NCI-H1436 treated with DMSO at 0.1 percent for 48 hours (cell line): ENCODE measurements at places on chromosomes 16 and 17.

DNA sequence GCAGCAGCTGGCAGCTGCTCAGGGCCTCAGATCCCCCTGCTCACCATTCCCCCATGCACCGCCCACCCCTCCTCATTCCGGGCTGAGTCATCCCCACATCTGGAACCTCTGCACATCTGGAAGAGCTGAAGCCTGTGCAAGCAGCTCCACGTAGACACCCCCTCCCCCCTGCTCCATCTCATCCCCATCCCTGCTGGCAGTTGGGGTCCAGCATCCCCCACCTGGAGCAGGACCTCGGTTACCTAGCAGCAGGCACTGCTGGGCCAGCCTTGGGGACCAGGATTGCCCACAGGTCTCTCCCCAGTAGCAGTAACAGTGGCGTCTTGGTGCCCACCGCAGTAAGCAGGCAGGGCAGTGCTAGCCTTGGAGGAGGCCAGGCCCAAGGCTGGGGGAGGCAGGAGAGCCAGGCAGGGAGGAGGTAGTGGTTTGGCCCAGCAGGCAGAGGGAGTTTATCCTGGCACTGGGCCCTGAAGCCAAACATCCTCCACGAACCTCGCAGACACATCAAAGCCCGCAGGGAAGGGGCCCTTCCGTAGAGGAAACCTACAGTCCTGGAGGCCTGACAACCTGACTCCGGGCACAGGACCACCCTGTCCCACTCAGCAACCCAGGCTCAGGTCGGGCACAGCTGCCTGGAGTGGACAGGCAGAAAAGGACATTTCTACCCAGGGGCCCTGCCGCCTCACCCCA, 7.7 kb upstream of the TMEM92 start:
- no peak for DNase-seq

DNA sequence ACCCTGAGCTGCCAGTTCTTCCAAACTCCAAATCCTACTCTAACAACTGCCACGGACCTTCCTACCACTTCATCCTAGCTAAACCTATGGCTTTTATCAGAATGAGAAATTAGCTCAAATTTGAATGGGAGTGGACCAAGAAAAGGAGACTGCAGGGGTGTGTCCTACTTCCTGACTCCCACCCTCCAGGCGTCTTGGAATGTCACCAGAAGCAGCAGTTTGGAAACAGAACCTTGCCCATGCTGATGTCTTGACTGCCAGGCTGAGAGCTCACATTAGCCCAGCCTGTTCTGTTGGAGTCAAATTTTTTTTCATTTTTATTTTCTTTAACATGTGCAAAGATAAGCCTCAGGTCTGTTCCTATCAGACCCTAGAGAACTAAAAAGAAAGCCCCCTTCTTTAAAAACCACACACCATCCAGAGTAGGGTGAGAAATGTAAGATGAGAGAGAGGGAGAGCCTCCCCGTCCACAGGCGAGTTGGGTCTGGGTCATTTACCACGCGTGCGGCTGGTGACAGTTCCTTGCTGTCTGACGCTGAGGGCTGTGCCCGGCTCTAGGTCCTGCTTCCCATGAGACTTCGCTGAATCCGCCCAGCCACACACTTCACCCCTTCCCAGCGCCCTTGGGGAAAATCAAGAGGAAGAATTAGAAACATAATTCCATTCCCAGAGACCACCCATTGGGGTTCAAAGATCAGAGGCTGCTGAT, 54.3 kb downstream of the WNT3 start:
- no peak for DNase-seq

DNA sequence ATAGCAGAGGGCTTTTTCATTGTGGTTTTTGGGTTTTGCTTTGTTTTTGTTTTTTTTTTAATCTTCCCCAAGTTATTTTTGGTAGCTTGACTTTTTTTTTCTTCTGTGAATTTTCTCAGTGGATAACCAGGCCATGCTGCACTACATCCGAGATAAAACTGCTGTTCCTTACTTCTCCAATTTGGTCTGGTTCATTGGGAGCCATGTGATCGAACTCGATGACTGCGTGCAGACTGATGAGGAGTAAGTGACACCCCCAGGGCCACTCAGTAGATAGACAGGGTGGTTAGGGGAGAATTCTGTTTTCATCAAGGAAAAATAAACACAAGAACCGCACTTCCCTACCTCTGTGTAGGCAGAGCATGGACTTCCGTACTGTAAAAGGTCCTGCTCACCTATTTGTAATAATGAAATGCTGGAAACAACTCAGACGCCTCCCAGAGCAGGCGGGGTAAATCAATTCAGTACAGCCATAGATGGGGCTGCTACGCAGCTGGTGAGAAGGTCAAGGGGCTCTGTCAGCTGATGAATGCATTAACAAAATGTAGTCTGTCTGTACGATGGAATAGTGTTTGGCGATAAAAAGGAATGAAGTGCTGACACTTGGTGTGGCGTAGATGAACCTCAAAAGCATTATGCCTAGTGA, 28.6 kb downstream of the CLEC16A start:
- DNase-seq = no peak

DNA sequence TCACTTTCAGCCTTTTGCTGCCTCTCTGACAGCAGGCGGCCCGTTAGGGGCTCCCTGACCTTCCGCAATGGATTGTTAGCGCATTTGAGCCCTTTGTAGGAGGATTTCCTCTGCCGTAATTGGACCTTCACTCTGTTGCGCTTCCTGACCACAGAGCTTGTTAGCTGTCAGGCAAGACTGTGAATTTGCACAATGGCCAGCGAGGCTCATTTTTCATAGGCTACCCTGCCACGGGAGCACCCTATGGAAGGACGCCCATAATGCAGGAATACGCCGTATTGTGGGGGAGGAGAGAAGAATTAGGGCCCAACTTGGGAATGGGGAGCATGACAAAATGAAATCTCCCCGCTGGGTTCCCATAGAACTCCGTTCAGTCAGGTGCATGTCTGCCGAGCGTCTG, 205.2 kb upstream of the NLRP1 start:
- DNase-seq = no peak

GRCh38 chr17:1173432-1174262, 6.1 kb downstream of the ABR start:
- no peak for DNase-seq
